ENCODE measurements at places on chromosomes 3 and 15.

DNA sequence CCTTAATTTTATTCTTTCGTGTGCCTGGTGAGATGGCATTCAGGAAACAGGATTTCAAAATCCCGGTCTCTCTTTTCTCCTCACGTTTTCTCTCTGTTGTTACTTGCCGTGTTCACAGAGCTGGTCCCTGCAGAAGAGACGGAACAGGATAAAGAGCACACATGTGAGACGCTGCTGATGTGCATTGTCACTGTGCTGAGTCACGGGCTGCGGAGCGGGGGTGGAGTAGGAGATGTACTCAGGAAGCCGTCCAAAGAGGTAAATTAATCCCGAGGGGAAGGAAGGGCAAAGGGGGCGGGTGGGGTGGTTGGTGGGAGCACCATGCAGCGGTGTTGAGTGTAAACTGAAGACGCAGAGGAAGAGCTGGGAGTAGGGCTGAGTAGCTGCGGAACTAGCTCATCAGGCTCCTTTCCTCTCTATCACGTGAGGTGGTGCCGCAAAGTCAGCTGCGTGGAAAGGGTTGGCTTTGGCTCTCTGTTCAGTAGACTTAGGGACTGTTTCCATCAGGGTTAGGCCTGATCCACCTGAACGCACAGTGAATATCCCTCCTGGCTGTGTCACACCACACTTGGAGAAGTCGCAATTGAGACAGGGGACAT lies 164.8 kb upstream of the BHLHE40 start:
- DNase-seq = peak; percentile 69

DNA sequence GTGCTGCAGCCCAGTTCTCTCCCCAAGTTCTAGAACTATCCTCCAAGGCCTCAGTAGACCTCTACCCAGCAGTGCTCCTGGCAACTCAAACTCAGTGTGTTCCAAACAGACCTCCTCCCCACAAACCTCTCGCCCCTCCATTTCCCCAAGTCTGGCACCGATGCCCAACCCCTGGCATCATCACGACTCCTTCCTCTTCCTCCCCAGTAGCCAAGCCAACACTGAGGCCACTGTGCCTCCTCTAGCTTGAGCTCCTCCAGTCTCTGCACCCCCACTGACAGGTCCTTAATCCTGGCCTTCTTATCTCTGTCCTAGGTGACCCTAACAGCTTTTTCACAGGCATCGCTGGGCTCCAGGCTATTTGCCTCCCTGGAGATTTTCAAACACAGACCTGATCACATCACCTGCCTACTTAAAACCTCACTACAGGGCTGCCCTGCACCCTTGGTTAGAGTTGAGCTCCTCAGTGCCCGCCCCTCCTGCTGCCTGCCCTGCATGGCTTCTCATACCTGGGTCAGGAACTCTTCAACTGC lies 6.8 kb downstream of the ARPIN start:
- DNase-seq = no peak

DNA sequence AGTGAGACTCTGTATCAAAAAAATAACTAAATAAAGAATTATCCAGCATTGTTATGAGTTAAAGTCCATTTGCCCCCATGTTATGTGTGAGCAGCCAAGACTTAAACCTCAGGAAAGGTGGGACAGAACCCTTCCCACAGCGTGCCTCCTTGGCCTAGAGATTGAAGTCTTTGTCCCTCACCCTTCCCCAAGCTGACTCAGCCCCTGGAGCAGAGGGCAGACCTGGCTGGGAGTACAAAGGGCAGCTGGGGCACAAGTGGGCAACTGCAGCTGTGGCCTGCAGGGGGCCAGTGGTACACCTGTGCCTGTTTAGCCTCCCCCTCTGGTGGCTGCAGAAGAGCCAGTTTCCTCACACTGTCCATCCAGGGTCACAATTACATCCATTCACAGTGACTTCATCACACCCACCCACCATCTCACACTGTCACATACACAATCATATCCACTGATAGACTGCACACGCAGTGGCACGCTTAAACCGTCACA lies 940 bp upstream of the ACY1 start:
- DNase-seq = peak; percentile 71

- DNase-seq = no peak
These were observed 26.1 kb downstream of the ZNF148 start for GRCh38 chr3:125349055-125349454.

DNA sequence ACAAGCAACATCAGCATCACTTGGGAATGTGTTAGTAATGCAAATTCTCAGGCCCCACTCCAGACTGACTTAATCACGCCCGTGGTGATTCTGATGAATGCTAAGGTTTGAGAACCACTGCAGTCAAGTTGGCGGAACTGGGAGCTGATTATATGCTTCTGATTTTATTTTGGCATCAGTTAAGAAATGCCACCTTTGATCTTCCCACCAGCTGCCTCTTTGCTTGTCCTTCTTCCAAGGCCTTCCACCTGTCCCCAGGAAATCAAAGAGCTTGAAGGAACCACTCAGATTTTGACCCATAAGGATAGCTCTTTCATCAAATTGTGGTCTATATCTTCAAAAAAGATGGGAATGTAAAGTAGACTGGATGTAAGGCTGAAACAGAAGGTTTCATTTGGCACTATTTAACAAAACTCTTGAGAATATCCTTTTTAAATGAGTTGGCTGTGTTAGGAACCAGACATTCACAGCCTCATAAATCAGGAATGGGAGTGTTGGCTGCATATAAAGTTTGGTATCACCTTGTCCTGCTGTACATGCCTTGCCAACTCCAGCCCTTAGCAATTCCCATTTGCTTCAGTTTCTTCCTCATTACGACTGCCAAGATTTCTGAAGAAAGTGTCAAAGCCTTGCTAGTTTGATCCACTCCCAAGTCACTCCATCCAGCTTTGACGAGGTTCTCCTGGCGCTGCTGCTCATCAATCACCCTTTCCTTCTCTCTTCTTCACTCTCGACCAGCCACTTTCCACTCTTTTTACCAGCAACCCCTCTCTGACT lies 125.8 kb upstream of the NPHP3 start:
- no peak for DNase-seq
